Nasal cavity respiratory epithelium epithelial cell of viscerocranial mucosa (primary cell): ENCODE measurements at places on chromosomes 7 and 10. TPM values are rescaled to one million over a fixed set of nuclear protein-coding genes. Genes with fewer than 3 reads are reported as not detected.

Gene GDF2
- total RNA-seq, result not detected in 2 replicates

Gene SPDYE2B
- total RNA-seq, result not detected in 2 replicates

Gene ASB10
- not detected in 2 replicates for total RNA-seq

Gene ADCYAP1R1
- not detected in 2 replicates for total RNA-seq

Gene ARHGEF5
- 16.4 and 24.9 TPM in 2 replicates for total RNA-seq

Gene MPLKIP
- 25.3 and 31.4 TPM in 2 replicates for total RNA-seq

Gene LEP
- total RNA-seq, result under 0.01 and 0.28 TPM in 2 replicates

Gene NPFFR1
- total RNA-seq, result not detected in 2 replicates
